Cortex of kidney (tissue), 1 donor: ENCODE measurements at places on chromosomes 6 and 20.

DNA sequence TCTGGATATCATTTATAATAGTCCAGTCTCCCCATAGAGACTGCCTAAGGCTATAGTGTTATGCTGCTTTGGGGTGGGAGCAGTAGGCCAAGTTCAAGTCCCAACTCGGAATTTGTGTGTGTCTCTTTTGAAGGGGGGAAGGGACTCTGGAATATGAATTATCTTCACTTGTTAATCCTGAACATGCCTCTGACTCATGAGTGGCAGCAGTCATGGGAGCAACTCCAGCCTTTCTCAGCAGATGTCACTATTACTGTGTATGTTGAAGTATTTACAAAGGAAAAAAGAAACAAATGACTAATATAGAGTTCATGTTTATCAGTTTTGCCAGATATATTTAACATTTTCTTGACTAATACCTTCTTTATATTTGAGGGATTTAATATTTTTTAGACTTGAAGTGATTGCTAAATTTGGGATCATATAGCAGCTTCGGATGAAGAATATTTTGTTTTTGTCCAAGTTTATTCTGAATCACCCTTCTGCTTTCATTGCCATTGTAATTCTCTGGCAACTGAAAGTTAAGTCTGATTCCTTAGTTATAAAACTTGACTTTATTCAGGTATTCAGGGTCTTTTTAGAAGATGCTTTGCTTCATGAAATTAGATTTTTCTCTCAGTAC, 23.4 kb downstream of the FAM217A start:
- no peak for DNase-seq

- DNase-seq = no peak
Measured at GRCh38 chr20:50193836-50194421, 3.3 kb downstream of the CEBPB start.

- DNase-seq = no peak
Measured at GRCh38 chr6:2254747-2255146, 9.3 kb upstream of the GMDS start.

- DNase-seq = no peak
Measured at GRCh38 chr6:8905757-8906156, 470.4 kb upstream of the SLC35B3 start.

DNA sequence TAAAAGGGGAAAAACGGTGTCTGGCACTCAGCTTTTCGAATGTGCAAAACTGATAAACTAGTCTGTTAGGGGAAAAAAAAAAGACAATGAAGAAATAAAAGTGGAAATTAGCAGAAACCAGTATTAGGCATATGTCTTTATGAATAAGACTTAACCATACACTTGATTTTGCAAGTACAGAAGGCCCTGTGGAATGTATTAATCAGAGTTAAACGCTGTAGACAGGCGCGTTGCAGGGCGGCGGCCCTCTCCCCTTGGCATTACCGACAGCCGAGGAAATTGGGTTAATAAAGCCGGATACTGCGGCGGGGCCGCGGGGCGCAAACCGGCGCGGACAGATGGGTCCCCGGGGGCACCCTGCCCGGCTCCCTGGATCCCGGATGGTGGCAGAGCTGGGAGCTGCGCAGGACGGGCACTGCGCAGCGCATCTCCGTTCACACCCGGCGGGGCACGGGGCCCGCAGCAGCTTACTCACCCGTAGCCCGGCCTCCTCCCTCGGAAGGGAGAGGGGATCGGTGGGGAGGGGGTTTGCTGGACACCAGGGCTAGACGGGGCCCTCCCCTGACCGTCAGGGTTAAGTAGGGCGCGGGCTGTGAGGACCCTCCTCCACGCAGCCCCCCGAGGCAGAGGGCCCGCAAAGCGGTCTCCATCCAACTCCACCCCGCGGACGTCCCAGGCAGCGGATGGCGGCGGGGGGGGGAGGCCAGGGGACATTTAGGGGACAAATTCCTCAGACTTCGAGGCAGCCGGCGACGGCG, 2.0 kb downstream of the BHLHE23 start:
- DNase-seq = no peak

- no peak for DNase-seq
Measured at GRCh38 chr6:44073612-44074438, 53.4 kb downstream of the MRPL14 start.

- no peak for DNase-seq
Measured at GRCh38 chr20:16612706-16613105, 39.5 kb upstream of the KIF16B start.

DNA sequence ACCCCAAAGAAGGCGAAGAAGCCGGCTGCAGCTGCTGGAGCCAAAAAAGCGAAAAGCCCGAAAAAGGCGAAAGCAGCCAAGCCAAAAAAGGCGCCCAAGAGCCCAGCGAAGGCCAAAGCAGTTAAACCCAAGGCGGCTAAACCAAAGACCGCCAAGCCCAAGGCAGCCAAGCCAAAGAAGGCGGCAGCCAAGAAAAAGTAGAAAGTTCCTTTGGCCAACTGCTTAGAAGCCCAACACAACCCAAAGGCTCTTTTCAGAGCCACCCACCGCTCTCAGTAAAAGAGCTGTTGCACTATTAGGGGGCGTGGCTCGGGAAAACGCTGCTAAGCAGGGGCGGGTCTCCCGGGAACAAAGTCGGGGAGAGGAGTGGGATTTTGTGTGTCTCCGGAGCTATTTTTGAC, 69.6 kb downstream of the HFE start:
- no peak for DNase-seq

DNA sequence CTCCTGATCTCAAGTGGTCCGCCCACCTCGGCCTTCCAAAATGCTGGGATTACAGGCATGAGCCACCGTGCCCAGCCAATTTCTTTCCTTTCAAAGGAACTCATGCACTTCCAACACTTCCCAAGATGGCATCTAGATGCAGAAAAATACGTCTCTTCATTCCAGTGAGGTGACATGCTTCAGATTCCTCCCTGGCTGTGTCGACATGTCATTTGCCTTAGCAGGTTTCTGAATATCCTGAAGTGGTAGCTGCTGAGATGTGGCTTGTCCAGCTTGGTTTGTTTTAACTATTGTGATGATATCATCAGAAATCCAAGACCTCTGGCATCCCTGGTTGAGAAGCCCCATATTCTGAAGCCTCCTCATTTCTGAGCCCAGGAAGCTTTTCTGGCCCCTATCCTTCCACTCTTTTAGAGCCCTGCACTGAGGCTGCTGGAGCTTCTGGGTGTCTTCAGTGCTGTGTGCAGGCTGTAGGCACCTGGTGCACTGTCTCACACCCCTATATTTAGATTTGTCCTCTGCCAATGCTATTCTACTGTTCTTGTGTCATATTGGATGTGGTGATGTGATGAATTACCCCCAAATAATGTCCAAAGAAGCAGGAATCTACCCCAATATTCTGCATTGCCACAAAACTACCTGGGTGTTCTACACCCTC, 73.3 kb upstream of the E2F3 start:
- DNase-seq = no peak

DNA sequence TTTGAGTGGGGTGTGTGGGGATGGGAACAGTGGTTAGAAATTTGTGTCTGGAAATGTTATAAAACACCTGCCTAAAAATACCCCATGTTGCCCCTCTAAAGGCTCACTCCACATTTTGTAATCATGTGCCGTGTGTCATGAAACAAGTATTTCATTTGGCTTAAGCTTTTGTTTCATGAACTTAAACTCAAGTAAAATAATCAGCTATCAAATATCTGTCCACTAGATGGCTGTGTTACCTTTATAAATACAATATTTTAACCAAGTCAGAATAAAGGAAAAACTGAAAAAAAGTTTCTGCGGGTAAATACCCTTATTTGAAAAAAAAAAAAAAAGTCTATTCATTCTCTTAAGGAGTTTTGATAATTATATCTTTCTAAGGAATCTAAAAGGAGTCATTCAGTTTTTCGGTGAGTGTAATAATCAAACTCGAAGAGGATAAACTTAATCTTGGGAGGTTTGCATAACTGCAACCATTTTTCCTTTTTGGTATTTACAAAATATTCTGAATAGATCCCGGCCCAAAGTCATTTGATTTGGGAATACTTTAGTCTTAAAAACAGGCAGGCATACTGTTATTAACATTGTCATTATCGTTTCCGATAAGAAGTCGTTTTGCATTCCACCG, 29.9 kb upstream of the MTRF1L start:
- no peak for DNase-seq

DNA sequence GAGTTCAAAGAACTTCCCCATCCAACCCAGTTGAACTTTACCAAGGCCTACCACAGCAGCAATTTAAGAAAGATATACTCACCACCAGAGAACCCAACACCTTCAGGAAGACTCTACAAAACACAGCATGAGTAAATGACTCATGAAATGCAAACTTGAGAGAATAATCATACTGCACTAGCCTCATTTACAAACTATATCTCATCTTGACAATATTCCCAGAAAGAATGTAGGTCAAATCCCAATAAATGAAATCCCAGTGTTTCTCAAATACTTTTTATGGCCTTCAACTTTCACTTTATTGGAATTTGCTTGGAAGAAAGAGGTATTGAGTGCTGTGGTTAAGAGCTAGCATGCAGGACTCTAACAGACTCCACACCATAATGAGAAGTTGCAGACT, 60.0 kb downstream of the FYN start:
- DNase-seq = no peak

DNA sequence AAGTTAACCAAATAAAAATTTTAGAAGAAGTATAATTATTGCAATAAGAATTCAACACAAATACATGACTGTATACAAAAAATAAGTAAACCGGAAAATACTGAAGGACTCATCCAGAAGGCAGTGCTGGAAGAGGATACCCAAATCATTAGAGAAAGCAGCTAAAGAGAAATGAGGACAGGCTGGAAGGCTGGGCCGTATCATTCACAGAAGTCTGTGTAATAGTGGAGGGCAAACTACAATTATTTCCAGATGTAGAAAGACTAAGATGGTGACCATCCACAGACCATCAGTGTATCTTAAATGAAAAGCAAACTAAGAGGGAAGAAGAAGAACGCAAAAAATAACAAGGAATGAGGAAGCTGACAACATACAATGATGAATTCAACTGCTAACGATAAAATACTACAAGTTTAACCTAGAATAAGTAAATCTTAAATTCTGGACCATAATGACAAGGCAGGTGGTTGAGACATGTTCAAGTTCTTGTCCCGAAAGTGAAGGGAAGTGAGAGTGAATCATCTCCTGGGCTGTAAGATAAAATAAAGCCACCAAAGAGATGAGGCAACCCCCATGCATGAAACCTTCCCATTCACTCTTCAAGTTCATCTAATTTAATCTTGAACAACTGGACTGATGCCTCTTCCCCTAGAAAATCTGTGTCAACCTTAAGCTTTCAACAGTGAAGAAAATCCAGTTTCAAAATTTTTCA, 71.5 kb downstream of the SLC23A2 start:
- DNase-seq = no peak

DNA sequence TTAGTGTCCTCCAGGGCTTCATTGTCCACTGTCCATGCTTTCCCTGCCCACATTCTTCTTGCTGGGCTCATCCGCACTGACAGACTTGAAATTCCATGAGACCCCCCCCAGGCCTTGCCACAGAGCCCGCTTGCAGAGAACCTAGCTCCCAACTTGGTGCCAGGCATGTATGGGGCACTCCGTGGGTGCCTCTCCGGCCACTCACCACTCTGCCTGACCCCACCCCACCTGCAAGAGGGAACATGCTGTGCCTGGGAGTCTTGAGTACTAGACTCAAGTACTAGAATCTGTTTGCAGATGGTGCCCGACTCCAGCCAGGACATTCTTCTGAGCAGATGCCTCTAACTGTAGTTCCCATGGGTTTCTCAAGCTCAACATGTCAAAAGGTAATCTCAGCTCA, 47.9 kb downstream of the TRERF1 start:
- DNase-seq = no peak

DNA sequence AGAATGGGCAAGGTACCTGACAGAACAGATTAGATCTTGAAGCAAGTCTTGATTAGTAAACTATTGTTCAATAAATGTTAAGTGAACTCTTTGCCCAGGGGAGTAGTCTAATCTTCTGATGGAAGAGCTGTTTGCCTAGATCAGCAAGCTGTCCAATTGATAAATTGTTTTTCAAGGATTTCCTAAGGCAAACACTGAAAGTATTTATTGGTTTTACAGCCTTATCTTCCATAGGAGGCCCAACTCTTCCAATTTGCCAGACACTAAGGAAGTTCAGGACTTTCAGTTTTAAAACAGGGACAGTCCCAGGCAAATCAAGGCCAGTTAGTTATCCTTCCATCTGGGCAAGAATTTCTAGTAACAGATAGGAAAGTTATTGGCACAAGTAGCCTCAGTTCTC, 1.8 kb upstream of the C6orf163 start:
- DNase-seq = no peak

GRCh38 chr6:31543639-31544038, 1.8 kb upstream of the DDX39B start:
- no peak for DNase-seq

DNA sequence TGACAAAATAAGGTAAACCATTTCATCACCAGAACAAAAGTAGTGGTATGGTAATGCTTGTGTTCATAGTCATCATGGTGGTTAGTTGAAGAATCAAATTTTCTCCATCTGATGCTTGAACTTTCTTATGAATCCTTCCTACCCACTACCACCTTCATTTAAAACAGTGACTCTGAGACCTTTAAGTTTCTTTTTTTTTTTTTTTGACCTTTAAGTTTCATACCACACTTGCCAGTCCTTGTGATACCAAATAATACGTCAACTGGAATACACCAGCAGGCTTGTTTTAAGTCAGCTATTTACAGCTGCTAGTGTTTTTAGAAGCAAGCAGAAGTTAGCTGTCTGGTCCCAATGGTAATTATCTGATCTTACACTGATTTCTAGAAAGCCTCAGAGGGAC, 413.4 kb upstream of the SOX4 start:
- DNase-seq = no peak

DNA sequence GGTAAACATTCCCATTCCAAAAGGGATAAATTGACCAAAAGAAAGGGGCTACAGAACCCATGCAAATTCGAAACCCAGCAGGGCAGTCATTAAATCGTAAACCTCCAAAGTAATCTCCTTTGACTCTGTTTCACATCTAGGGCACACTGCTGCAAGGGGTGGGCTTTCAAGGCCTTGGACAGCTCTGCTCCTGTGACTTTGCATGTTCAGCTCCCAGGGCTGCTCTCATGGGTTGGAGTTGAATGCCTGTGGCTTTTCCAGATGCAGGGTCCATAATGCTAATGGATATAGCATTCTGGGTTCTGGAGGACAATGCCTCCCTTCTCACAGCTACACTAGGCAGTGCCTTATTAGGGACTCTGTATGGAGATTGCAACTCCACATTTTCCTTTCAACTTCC, 211.9 kb upstream of the MANEA start:
- DNase-seq = no peak

DNA sequence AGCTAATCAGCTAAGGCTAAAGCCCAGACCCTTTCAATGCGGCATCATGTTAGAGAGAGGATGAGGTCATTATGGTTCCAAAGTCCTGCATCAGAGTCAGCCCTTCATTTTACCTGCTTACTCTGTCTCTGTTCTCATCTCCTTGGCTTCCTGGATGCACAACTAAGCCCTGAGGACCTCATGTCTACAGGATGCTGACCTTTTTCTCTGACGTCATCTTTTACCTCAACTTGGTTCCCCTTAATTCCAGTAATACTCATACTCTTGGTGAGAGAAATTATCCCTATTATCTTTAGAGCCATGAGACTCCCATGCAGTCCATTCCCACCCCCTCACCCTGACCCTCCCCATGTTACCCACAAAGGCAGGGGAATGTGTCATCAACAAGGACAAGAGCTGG, 636.5 kb upstream of the CHD6 start:
- no peak for DNase-seq
